ENCODE measurements at places on chromosomes 3 and 15.

DNA sequence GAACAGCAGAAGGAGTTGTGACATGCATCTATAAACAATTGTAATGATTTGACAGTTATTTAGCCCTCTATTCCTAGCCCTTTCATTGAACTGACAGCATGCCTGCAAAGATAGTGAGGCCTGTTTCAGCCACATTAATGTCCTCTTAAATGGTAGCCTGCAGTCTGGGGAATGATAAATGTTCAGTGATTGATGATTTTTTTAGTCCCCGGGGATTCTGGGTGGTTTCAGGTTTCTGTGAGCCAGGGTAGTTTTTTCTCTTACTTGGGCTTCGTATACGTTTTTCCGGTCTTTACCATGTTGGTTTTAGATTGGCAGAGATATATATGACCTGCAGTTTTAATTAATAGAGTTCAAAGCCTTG, 172.0 kb downstream of the TCF12 start:
- no peak for DNase-seq

DNA sequence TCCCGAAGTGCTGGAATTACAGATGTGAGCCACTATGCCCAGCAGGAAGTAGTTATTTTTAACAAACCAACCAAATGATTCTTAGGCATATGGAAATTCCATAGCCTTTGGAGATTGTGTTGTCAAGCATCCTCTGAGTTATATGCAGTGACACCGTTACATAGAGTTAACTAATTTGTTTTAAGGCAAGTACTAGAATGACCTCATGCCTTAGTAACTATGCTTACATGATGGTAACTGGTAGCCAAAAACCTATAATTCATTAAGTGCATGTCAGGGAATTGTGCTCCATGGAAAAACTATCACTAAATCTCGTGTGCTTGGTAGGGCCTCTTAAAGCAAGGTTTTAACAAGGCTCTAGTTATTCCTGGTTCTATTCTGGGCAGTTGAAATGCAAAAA, 392.8 kb downstream of the TUSC7 start:
- DNase-seq = no peak

DNA sequence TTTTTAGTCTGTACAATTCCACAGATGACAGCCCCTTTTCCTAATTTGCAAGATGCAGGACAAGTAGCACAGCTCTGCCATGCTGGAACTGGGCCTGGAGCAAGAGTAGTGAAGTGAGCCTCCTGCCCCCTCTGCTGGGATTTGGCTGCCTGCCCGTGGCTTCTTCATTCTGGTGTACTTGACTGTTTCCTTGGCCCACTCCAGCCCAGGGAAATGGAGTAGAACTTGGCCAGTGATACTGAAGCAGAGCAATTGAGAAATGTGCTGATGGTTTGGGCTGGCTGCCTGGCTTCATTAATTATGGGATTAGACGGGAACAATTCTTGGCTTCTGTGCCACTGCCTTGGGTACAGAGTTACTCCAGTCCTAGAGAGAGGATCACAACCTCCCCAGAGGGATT, 2.8 kb downstream of the GPD1L start:
- no peak for DNase-seq

GRCh38 chr3:112136959-112137693, 4.1 kb upstream of the GCSAM start:
- no peak for DNase-seq

DNA sequence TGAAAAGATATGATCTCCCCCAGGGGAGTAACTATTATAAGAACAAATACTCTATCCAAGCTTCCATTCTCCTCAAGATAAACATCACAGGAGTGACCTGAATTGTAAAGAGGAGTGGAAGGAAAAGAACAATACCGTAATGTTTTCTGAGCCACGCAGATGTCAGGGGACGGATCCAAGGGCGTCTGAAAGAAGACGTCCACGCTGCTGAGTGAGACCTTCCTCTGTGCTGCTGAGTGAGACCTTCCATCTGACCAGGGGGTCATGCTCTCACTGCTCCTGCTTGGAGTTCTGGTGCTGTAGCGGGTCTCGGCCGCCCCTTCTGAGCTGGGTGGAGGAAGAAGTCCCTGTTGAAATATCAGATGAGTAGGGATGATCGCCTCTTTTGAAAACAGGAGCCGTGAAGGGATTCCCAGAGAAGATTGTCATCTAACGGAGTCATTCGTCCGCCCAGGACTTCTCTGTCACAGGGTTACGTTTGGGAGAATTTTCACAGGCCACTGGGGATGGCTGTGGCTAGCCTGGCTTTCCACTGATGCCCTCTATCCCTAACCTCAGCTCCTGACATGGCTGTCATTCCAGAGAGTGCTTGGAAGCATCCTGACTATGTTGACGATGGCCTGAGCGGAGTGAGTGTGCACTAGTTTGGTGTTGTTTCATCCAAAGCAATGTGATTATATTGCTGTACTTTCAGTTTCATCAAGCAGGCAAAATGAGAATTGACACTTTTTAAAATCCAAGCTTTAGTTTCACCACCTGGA, 184.9 kb downstream of the APBA2 start:
- no peak for DNase-seq

DNA sequence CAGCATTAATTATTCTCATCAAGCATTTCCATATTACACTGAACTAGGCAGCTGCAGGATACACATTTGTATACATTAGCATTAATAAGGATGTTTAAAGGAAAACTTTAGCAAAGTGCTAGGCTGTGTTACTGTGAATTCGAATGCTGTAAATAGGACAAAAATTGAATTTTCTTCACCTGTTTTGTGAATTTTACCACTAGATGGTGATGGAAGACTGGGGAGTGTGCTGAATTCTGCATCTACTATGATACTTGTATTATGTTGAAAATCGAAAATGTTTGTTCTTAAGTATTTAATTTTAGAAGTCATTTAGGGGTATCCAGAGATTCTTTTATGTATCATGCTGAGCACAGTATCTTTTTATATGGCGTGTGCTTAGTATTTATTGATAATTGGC, 12.3 kb upstream of the P2RY14 start:
- no peak for DNase-seq

GRCh38 chr15:80945605-80946004, 44.0 kb downstream of the MESD start:
- DNase-seq = no peak

- no peak for DNase-seq
Measured at GRCh38 chr3:144754076-144754783, 782.6 kb downstream of the DIPK2A start.

DNA sequence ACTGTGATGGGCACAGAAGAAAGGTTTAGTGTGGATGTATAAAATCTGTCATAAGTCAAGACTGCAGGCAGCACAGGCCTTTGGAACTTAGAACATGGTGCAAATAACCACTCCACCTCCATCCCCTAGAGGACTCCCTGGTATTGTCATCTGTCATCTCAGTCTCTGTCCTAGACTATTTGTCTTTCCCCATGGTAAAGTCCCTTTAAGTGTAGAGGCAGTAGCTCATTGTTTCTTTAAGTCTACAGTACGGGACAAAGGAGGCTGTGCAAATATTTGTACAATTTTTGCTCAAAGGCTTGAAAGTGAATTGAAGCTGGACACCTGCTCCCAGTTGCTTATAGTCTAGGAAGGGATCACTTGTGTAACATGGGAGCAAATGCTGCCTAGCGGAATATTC, 3.2 kb upstream of the PXYLP1 start:
- DNase-seq = no peak

- no peak for DNase-seq
Measured at GRCh38 chr3:166100730-166101129, 263.5 kb upstream of the BCHE start.

GRCh38 chr3:5531741-5532290, 344.3 kb downstream of the EDEM1 start:
- DNase-seq = no peak

DNA sequence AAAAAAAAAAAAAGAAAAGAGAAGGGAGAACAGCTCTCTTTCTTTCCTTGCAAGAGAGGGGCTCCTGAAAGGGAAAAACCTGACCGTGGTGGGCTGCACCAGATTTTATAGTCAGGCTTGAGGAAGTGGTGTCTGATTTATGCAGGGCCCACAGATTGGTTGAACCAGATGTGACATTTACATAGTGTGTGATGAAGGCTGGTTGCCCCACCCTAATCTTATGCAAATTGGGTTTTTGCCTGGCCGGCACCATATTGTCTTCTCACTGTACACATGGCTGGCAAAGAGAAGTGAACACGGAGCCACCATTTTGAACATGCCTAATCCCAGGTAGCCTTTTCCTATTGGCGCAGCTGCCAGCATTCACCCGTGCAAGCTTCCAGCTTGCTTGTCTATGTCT, 154.4 kb downstream of the OXSM start:
- DNase-seq = no peak

DNA sequence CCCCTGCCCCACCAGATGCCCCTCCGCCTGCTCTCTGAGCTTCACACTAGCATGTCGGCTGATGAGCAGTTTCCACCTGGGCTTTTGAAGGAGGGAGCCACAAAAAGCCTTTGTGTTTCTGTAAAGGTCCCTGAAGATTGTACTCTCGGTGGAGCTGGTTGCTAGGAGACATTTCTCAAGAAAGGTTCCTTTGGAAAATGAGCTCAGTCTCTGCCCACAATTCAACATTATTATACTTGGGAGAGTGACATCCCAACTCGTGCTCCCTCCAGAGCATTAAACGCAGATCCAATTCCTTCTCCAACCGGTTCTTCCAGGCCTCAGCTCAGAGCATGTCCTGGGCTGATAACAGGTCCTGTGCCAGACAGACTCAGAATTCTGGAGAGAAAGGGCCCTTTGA, 26.8 kb upstream of the FAM107A start:
- DNase-seq = no peak

DNA sequence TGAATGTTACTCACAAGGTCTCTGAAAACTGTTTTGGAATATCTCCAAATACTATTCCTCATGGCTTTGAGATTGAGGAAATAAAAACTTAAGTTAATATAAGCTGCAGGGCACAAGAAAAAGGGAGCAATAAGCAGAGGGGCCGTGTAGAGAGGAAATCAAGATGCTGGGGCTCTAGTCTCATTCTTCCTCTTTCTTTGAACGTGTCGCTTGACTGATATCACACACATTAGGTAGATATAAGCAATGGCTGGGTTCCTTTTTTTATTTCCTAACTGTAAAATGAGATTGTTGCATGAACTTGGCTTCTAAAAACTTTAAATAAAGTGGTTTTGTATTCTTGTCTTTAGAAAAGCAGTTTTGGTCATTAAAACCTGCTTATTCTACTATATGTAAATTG, 326.7 kb upstream of the ROPN1 start:
- DNase-seq = no peak

DNA sequence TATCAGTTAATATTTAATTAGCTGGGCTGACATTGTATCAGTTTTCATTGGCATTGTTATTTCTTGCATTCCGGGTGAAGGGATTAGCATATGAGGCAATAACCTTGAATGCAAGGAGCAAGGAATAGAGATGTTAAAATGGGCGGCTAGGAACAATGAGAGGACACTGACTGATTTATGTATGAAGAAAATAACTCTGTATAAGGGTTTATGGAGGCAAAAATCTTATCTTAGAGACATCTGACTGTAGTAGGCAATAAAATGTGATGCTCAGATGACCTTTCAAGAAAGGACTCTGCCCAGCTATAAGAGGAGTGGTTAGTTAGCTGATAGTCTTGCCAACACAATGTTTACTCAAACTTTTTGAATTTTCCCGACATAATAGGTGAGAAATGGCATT, 158.3 kb downstream of the EFHB start:
- no peak for DNase-seq

- DNase-seq = peak; percentile 2
Measured at GRCh38 chr3:71305231-71306206, 278.0 kb downstream of the FOXP1 start.

DNA sequence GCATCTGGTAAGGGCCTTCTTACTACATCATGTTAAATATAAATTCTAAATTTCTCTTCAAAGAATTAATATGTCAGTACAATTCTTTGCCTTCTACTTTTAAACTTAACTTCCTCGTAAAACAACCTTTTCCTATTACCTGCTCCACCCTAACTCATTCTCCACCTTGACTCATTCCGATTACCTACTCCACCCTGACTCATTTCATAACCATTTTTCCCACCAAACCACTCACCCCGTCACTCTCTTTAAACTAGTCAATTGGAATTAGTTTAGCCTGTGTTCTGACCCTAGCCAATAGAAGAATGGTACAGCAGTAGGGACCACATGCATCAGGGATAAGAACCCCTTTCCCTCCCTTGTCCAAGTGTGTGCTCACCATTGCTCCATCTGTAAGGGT, 65.6 kb downstream of the PLSCR2 start:
- no peak for DNase-seq

DNA sequence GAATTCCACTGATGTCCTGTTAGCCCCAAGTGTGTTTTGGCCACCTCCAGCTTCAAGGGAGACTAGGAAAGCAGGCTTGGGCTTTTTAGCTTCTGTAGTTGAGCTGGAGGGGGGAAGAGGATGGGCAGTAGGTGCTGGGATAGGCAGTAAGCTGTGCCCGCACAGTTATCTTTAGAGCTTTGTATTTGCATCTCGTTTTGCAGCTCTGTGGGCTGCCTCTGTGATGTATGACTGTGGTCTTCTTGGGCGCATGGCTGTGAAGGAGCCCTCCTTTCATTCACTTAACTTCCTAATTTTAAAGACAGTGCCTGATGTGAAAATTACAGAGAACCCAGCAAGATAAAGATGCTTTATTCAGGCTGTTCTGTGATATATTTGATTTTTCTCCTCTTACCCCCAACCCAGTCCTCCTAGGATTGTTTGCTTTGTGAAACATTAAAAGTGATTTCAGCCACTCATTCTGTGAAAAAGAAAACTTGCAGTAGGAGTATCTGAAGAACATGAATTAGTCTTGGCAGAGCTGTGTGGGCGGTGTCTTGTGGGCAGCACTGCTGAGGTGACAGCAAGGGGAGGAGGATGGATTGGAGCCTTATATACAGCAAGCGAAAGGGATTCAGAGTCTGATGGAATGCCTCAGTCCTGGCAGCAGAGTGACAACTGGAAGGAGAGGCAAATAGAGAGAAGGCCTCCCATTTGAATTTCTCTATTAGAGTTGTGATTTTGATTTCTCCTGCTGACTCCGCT, 74.3 kb downstream of the LARS2 start:
- DNase-seq = no peak

DNA sequence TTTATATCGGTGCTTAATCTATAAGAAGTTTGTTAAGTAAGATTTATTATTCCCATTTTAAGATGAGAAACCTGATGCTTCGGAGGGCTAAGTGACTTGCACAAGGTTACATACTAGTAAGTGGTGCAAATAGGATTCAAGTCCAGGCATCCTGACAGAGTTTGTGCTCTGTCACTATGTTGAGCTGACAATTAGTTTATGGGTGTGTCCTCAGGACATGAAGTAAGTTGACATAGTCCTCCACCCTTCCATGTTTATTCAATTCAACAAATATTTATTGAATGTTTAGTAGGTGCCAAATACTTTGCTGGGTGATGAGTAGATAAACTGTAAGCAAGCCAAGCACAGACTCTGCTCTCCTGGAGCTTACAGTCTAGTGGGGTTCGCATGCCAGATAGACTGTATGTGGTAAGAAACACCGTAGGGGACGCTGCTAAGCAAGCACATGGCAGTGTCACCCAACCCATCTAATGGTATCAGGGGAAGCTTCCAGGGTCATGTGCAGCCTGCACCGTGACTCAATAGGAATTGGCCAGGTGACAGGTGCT, 342.7 kb upstream of the SATB1 start:
- DNase-seq = no peak

All from activated T-helper 9 cell treated with anti-CD3 and anti-CD28 coated beads, Interleukin-2, amount 50 U/mL, for 16 hours (primary cell).